CD4-positive, alpha-beta T cell treated with Interferon alpha-2 for 1 hour (primary cell): ENCODE measurements at places on chromosomes 1 and 21.

- DNase-seq: no peak
Observed at GRCh38 chr1:3226701-3227350, 157.8 kb downstream of the PRDM16 start.

DNA sequence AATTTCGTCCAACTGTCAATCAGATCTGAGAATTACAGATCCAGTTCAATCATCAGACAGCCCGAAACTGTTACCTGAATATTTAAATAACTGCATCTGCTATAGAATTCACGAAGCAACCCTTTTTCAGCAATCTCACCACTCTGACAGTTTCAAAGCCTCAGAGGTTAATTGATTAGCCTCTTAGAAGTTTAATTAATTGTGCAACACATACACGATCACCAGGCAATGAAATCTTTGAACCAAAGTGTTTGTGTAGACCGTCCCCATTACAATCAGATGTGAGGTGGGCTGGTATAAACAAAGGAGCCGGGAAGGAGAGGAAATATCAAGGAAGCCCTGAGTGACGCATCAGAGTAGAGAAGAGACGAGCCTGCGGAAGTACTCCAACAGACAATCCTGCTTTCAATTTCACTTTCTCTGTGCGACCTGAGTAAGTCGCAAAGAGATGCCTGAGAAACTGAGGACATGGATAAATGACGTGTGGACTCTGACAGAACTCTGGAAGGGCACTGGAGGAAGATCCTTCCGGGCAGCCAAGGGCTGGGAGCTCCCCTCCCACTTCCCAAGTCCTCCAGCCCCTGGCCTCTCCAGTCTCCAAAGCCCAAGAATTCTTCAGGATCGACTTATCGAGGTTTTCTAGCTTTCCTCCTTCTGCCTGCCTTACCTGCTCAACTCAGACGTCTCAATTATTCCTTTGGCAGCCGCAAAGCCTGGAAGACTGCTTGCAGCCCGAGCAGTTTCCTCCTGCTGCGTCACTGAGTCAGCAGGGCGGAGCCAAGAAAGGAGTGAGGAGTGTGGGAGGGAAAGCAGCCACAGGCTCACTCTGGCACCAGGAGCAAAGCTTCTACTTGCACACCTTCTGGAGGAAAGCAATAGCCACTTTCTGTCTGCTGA, at the start of gene RNASEL:
TSS of gene RNASEL (minus strand) at position 757 of the 897 bp plus-strand sequence. CDS start 2,450 bp downstream, outside the sequence.
- DNase-seq: peak; percentile 51

GRCh38 chr1:171433451-171433850, 51.9 kb upstream of the PRRC2C start:
- no peak for DNase-seq

DNA sequence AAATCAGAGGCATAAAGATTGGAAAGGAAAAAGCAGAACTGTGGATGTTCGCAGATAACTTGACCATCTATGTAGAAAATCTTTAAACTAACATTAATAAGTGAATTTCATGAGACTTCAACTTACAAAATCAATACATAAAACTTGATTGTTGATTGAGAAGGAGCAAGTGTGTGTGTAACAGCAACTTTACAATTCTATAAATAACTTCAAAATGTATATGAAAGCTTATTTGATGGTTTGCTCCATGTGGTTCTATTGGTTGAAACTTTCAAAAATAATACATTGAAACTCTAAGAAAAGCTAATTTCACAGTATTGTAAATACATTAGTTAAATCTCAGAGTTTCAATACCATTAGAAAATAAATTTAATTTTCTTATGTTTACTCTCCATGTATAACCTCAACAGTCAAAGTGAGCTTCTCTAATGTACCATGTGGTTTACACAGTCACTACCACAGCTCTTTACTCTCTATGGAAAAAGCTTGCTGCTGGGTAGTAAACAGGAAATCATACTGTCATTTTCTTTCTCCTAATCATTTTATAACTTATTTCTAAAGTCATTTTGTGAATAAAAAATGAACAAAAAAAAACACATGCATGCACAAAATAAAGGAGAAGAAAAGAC, 12.0 kb downstream of the AKT3 start:
- no peak for DNase-seq

- DNase-seq: peak; percentile 66
Observed at GRCh38 chr1:91997607-91998195, 32.1 kb upstream of the EPHX4 start.

DNA sequence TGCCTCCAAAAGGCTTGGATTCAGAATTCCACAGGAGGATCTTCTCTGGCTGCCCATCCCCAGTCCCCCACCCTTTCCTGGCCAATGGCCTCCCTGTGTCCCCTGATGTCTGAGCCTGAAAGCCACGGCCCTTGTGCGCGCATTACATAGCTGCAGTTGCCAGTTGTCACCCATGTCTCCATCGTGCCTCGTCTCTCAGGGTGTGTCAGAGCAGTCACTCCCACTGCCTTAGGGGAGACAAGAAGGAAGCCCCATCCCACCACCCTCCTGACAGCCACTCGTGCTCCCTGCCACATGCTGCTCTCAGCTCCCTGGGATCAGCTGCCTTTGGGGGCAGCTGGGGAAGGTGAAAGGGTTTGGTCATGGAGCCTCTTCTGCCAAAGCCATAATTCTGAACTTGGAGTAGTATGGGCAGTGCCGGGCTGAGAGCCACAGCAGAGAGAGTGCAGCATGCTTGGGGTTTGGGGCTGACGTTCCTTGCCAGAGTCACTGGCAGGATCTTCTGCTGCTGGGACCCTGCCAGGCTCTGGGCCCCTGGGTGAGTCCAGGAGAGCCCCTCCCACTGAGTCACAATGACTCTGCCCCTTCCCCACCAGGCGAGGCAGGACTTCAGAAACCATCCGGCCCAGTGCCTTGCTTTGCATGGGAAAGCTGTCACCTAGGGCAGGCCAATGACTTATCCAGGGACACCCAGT, 285.9 kb upstream of the VAMP3 start:
- no peak for DNase-seq

DNA sequence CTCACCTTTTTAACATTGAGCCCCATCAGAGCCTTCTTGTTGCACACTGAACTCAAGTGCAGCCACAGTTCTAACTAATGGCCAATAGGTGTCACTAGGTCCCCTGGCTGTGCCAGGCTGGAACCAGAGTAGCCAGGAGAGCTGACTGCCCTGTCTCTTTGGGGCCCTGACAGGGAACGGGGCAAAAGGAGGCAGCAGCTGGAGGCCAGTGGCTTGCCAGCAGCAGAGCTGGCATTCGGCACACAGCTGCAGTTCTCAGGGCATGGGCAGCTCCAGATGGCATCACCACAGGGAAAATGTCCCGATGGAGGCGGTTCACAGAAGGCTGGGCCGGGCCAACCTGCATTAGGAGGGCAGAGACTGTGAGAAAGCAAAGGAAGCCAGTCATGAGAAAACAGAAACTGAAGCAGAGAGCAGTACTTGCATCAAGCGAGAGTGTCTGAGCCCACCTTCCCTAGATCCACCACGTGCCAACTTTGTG, 188.6 kb downstream of the FCRL5 start:
- no peak for DNase-seq

GRCh38 chr1:57916041-57916440, 492.2 kb upstream of the DAB1 start:
- DNase-seq: no peak

- no peak for DNase-seq
Observed at GRCh38 chr1:4711416-4712275, 57.2 kb downstream of the AJAP1 start.

GRCh38 chr1:182556279-182556678, 32.8 kb downstream of the RNASEL start:
- no peak for DNase-seq

- no peak for DNase-seq
Observed at GRCh38 chr21:29371464-29371863, 72.7 kb downstream of the BACH1 start.

GRCh38 chr1:17404034-17404684, 32.2 kb downstream of the PADI6 start:
- no peak for DNase-seq

- peak; percentile 56 for DNase-seq
Observed at GRCh38 chr1:181152892-181153633, 64.6 kb downstream of the IER5 start.

DNA sequence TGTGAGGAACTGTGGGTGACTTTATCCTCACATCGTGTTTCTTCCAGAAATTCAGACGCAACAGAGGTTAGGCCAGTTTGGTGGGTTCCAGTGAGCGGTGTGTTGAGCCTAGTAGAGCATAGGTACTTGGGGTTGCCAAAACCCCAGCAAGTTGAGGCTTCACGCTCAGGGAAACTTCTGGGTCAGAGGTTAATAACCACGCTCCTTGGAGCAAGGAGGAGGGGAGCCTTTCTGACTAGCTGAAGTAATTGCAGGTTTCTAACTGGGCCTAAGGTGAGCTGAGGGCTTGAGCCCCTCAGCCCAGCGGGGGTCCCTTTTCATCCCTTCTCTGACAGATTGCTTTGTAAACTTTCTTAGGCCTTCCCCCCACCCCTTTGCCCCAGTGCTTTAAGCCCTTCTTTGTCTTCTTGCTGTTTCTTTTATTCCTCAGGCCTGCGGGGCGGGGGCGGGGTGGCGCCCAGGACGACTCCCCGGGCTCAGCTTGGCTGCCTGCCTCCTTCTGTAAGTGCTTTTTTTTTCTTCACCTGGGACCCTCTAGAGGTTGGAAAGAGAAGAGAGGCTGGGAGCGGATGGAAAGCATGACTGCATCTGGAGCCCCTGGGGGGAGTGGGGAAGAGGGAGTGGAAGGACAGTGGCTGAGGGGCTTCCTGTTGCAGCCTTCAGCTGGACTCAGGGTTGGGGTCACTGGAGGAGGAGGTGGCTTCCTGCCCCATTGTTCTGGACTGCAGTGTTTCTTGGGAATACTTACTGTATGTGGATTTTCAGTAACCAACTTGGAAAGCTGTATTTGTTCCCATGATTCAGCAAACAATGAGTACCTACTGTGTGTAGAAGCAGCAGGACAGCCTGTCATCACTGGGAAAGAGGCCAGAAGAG, 1.3 kb upstream of the ZNF436 start:
- DNase-seq: no peak

- DNase-seq: no peak
Observed at GRCh38 chr1:161162806-161163205, 3.4 kb upstream of the PPOX start.

DNA sequence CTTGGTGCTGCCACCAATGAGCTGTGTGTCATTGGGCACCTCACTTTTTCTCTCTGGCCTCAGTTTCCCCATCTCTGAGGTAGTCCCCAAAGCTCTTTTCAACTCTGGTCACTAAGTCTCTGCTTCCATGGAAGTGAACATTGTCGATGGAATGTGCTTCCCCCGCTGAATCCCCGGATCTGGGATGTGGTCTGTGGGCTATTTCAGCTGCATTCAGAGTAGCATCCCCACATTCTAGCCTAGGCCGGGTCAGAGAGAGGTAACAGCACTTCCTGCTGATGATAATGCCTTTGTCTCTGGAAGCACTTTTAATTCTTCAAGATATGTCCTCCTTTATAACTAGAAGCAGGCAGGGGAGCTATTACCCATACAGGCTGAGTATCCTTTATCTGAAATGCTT, 29.8 kb downstream of the RASSF5 start:
- DNase-seq: no peak

GRCh38 chr1:203153989-203154821, 21.4 kb downstream of the MYBPH start:
- no peak for DNase-seq

DNA sequence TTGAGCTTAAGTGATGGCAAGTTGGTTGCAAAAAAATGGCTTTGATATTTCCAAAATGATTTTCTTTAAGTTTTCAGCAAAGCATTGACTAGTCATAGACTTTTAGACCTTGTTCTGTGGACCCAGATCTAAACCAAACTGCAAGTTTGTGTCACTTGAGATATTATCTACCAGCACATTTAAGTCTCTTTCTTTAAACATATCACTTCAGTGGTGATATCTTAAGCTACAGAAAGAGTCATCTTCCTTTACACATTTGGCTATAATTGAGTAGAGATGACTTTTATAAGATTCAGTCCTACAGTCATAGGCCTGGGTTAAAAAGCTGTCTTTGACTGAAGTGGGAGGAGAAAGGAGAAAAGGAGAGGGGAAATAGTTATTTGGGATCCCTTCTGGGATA, 95.2 kb downstream of the RUNX1 start:
- no peak for DNase-seq
